Left lung (tissue), 14 donors: ENCODE measurements at places on chromosomes 7 and 10. TPM values are rescaled to one million over a fixed set of nuclear protein-coding genes. Genes with fewer than 3 reads are reported as not detected.

DNA sequence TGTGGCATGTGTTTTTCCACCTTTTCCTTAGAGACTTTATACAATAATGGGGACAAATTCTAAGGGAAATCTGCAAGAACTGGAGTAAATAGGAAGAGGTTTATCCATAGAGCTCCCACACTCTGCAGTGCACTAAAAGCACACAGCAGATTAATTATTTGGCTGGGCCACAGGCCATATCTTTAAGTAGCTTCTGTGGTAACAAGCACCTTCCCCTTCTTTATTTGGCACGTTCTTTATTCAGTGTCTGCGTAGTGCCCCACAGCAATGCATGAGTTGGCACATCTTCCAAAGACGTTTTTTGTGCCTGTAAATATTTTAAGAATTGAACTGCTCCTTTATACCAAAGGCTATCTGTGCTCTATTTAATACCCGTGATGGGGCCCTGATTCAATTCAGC, 104.9 kb upstream of the MBL2 start:
- no peak for DNase-seq

DNA sequence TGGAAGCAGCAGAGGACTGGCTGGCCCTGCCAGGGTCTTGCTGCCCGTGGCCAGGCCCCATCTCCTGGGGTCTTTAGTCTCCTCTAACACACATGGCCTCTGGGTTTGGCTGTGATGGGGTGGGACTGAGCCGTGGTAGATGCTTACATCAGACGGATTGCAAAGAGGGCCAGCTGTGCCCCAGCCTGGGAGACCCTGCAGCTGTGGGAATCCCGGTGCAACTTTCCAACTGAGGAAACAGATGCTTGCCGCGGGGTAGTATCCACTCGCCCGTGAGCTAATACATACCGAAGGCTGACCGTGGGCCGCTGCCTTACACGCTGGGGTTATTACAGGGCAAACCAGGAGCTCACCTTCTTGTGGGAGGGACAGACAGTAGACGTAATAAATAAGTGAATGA, 24.1 kb upstream of the SH2B2 start:
- no peak for DNase-seq

GRCh38 chr7:40098810-40099209, 35.6 kb downstream of the MPLKIP start:
- no peak for DNase-seq

- DNase-seq = no peak
Measured at GRCh38 chr7:100137851-100138760, 10.6 kb upstream of the LAMTOR4 start.

DNA sequence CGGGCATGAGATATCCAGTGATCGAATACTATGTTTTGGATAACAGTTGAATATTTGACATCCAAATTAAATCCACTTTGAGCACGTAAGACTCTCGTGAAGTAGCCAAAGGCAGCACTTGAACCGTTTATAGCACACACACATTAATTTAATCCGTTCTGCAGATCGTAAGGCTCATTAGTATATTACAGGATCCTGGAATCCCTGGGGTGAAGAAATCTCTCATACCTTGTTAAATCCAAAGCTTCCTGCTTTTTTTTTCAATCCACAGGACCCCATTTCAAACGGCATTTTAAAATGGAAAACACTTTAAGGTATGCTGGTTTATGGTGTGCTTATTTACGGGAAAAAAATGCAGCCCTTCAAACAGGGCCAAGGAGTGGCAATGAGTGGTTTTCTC, 158.4 kb upstream of the ADARB2 start:
- DNase-seq = no peak

GRCh38 chr7:75579899-75580298, 87.8 kb downstream of the SPDYE5 start:
- peak; percentile 41 for DNase-seq

PCLO gene
- total RNA-seq = 7.4 TPM

DNA sequence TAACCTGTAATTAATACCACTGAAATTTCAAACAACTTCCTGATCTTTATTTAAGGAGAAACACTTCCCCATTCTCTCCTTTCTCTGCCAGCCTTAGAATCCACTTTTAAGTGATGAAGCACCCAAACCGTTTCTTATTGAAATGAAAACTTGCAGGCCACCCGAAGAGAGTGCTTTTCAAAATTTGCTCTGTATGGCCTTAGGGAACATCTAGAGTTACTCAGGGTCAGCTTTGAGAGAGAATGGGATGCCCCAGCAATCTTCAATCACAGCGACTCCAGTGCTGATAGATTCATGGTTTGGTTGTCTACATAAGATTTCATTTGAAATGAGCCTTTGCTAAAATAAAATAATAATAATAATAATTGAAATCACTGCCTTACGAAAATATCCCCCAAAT, 323.1 kb downstream of the PCLO start:
- no peak for DNase-seq

PKD2L1 gene
- total RNA-seq = 0.37 TPM

- peak; percentile 54 for DNase-seq
Measured at GRCh38 chr10:3782451-3783315, 2.3 kb downstream of the KLF6 start.

DNA sequence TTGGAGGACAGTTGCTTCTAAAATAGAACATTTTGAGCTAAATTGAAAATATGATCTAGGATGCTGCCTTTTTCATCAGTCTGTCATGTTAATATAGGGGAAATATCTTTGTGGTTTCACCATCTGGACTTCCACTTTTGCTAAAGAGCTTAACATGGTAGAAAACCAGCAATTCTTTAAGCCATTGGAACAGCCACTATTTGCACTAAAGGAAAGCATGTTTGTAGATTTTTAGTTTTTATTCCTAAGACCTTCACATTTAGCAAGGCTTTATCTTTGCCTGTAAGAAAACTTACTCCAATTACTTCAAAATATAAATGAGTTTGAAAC, 291.0 kb downstream of the RNLS start:
- DNase-seq = no peak

- DNase-seq = no peak
Measured at GRCh38 chr7:19928247-19928646, 154.8 kb upstream of the TMEM196 start.

- no peak for DNase-seq
Measured at GRCh38 chr10:10677479-10677878, 340.2 kb upstream of the CELF2 start.

DNA sequence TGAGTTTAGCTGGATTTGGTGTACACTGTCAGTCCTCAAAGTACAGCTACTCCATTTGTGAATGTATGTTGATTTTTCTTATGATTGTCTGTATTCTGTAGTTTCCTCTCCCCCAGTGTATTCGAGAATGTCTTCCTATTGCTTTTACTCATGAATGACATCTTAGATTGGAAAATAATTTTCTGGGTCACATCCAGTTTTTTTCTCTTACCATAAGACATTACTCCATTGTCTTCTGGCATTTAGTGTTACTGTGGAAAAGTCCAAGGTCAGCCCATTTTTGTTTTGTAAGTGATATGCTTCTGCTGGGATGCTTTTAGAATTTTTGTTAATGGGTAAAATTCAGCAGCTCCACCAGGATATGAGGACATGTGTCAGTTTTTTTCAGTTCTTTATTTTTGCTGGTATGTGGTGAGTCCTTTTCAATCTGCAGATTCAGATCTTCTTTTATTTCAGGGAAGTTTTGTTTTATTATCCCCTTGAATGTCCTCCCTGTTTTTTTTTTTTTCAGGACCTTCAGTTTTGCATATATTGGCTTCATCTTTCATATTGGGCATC, 33.6 kb downstream of the WAC start:
- no peak for DNase-seq

NPTX2 gene
- 1.3 TPM for total RNA-seq

DNA sequence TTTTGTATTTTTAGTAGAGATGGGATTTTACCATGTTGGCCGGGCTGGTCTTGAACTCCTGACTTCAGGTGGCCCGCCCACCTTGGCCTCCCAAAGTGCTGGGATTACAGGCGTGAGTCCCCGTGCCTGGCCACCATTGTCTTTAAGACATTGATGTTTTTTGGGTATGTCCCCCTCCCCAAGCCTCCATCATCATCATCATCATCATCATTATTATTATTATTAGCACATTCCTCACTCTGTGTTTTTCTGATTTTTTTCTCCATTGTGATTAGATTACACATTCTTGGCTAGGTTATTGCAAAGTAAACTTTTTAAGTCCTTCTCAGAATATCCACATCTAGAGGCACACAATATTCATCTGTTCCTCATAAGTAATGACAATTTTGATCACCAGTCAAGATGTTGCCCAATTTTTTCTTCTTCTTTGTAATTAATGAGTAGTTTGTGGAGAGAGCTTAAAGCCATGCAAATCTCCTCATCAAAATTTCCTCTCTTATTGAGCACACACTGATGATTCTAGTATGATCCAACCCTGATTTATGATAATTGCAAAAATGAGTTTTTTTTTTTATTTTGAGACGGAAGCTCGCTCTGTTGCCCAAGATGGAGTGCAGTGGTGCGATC, 47.5 kb downstream of the EPC1 start:
- no peak for DNase-seq

GRCh38 chr10:43981232-43981631, 332.6 kb upstream of the ZNF32 start:
- DNase-seq = no peak

SAMD9 gene
- 13.5 TPM for total RNA-seq

ACTR3C gene
- total RNA-seq = 25.1 TPM

DNA sequence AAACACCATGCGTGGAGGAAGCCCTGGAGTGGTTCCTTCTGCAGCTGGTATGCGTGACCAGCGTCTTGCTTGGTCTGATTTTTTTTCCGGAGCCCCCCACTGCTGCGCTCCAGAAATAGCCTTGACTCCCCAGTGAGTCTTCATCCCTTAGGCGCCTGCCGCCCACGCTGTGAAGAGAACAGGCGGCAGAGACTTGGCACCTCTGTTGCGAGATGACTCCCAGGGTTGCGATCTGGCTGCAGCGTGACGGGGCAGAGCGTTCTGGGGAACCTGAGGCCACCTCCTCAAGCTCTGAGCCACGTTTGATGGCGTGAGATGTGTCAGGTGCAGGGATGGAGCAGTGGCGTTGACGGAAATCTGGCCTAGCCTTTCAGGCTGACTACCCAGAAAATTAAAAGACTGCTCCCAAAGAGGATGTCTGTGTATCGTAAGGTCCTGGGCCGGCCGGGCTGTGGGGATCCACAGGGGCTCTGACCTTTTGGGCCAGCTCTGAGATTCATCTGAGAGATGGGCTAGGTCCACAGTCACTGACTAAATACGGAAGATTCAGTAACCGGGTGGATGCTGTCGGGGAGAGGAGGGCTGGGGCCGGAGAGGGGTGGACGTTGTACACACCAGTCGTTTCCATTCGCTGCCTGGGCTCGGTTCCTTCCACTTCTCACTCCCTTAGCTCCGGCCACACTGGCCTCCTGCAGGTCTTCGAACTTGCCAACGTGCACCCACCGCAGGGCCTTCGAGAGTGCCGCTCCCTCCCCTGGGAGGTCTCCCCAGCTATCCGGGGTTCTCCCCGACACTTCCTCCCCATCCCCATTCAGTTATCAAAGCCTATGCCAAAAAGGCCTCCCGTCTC, 33.8 kb downstream of the PFKFB3 start:
- DNase-seq = no peak

DNA sequence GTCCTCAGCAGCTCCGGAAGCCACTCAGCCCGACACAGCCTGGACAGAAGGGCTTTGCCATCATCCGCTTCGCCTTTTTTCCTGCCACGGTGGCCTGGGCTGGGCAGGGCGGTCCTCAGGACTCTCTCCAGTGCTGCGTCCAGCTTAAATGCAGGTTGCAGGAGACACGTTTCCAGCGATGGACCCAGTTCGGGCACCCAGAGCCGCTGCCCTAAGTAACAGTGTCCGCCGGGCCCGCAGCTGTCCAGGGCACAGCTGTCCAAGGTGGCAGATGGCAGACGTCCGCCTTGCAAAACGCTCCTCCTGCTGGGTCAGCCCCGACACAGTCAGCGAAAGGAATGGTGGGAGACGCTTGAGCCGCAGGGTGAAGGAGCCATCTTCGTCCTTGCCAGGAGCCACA, 37.0 kb upstream of the FOXL3 start:
- DNase-seq = peak; percentile 67

DNA sequence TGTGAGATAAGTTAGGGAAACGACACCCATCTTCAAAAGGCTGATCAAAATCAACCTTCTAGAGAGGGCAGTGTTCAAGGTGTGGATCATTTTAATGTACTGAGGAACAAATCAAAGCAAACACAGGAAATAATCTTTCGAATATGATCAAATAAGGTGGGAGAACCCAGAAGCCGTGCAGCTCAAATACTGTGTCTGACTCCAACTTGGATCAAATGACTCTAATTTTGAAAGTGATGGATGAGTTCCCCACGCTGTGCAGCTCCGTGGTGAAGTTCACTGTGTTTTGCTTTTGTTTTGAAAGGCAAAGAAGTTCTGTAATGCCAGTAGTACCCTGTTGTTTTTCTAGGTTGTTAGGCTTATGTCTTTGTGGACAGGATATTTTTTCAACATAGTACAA, 250.9 kb downstream of the SFMBT2 start:
- no peak for DNase-seq

- no peak for DNase-seq
Measured at GRCh38 chr7:158358926-158359645, 228.5 kb downstream of the PTPRN2 start.

DNA sequence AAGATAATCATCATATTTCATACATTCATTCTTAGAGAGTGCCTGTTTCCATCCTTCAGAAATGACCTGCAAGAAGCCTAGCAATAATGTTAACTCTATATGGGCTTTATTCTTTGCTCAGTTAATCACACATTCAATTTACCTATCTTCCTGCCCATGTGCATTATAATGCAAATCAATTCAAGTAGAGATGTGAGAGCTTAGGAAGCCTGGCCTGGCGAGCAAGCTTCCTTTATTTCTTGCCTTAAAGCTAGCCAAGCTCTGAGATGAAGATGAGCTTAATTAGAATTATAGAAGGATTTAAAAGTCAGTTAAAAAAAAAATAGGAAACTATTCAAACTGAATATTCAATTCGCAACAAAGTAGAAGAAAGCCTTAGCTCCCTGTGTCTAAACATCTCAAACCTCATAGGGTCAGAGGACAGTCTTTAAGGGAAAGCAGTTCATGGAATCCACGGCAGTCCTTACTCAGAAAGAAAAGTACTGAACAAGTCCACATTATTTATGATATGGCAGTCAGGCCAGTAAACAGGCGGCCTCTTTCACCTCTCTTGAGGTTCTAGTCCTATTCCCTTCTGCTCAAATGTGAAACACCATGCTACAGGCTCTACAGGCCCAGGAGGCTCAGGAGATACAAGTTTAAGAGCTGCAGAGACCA, 214.1 kb downstream of the TFEC start:
- DNase-seq = no peak

PNPLA8 gene
- total RNA-seq = 32.3 TPM

GRCh38 chr7:70944516-70944915, 187.4 kb upstream of the GALNT17 start:
- DNase-seq = no peak

- no peak for DNase-seq
Measured at GRCh38 chr7:37425498-37425897, 23.2 kb downstream of the ELMO1 start.

- DNase-seq = no peak
Measured at GRCh38 chr7:50317221-50317678, 12.7 kb downstream of the IKZF1 start.
